Left ventricle myocardium inferior (tissue), 1 donor: ENCODE measurements at places on chromosomes 2 and 18.

GRCh38 chr2:111624411-111625156 lies 259.4 kb downstream of the ANAPC1 start:
- no peak for DNase-seq

GRCh38 chr2:13334545-13334944 lies 617.8 kb downstream of the TRIB2 start:
- no peak for DNase-seq

DNA sequence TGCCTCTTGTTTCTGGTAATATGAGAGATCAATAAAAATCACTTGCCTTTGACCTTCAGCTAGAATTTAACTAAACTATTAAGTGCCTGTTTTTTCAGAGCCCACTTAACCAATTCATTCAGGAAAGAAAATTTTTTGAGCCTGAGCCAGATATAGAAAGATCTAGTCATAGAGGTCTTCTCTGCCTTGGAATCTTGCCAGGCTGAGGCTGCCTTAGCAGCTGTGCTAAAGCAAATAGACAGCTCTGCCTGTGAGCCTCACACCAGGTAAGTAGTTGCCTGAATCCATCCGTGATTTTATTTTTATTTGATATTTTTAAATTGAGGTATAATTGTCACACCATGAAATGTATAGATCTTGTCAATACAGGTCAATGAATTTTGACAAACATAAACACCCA lies 27.4 kb downstream of the EVX2 start:
- no peak for DNase-seq

DNA sequence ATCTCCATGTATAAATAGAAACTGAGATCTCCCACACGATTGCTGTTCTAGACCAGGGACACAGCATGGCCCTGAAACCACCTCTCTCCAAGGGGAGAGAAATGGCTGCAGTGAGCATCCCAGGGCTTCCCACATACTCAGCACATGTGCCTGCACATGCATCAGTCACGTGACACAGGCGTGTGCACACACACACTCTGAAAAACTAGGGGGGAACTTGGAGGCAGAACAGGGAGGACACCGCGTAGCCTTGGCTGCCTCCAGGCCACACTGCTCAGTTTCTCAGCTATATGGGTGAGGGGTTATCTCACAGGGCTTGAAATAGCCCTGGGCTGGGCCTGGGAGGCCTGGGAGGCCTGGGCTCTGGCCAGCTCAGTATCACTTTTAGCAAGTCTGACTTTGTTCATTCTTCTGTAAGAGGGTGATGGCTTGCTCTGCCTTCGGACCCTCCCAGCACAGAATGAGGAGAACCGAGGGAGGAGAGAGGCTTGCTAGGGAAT lies 66.9 kb downstream of the EMX1 start:
- DNase-seq: peak; percentile 71
